NCI-H1417 (cell line): ENCODE measurements at places on chromosomes 1 and 21.

DNA sequence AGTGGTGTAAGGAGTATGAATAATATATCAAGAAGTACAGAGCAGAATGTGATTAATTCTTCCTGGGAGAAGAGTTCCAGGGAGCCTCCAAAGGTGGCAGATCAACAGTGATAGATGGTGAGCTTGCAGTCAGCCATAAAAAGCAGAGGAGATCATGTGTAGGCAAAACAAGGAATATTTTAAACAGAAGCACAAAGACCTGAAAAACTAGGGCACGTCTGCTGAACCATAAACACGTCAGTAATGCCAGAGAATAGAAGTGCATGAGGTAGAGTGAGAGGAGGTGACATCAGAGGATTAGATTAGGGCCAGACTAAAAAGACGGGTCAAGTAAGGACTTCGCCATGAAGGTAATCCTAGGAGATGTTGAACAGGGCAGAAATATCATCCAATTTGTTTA lies 151.8 kb downstream of the EIF4G3 start:
- DNase-seq, result peak; percentile 4

- DNase-seq, result no peak
These were observed 179.4 kb downstream of the LYPLAL1 start for GRCh38 chr1:219352961-219353651.

DNA sequence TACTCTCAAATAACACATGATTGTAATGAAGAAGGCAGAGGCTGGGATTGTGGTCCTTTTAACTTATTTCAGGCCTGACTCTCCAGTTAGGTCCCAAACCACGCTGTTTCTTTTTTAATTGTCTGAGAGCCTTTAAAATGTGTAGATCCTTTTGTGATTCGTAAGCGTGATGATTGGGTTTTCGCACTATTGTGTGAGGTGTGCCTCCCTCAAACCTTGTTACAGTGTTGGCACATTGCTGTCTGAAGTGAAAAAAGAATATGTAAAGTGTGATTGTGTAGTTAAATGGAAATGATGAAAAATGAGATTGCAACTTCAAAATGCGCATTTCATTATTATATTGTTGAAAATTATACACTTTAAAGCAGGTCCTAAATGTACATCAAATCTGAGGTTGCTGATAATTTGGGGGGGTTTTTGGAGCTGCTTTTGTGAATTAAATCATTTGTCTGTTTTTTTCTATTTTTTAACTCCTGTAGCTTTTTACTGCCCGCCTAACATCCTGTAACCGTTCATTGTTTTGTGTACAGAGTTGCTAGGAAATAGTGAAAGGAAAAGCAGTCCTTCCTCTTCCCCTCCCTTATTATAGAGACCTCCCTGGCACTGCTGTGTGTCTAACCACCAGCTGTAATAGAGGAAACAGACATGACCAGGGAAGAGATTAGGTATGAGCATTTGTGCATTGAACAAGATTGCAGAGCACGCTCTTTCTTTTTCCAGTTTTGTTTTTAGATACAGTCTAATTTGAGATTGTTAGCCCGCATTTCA lies 43.3 kb downstream of the IARS2 start:
- DNase-seq, result no peak

DNA sequence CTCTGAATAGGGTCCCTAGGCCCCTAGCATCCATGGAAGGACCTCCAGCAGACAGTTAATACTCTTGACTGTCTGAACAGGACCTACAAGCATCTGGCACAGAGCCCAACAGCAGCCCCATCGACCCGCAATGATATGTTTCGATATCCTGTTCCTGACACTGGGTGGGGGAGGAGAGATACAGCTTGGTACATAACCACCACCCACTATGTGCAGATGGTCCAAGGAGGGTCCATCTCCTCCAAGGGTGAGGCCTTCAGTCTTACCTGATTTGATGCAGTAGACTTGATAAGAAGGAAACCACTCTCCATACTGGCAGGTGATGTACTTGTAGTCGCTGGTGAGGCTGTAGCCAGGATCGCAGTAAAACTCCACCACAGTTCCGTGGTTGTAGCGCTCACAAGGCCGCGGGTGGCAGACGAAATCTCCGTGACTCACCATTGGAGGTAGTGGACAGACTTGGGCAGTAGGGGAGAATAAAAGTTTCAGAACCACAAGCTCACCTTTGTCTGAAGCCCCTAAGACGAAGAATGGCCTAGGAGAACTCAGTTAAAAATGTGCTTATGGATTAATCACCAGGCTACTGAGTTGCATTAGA lies 86.0 kb upstream of the TLR5 start:
- no peak for DNase-seq

GRCh38 chr1:182672487-182672836 lies 11.9 kb downstream of the RGS8 start:
- no peak for DNase-seq

- DNase-seq, result no peak
These were observed 75.6 kb downstream of the MRPS6 start for GRCh38 chr21:34148826-34149558.

DNA sequence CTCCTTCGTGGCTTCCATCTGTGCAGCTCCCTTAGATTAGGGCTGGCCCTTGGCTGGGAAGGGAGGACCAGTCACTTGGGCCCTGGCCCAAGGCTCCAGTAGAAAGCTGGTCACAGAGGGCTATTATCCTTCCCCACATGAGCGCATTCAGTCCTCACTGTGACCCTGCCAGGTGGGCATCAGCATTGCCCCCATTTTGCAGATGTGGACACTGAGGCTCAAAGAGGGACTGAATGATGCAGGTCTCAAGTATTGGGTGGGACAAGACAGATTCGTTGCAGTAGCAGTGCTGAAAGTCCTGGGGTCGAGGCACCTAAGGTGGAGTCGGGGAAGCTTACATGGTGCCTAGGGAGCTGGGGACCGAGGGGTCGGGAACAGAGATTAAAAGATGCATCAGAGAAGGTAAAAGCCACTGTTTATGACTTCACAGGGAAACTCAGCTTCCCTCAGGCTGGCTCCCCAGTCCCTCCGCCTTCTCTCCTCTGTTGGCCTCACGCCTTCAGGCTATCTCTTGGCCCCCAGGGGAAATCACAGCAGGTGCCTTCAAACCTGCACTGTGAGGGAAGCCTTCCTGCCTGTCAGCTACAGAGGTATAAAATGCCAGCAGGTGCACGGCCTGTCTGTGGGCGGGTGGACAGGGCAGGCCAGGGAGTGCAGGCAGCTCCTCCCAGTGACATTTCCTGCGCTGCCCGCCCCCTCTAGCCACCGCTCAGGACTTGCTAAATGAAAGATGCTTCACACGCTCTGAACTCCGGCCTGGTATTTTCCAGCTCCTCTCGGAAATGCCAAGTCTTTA lies 178.4 kb downstream of the GRIK3 start:
- peak; percentile 92 for DNase-seq
